SJSA1 (cell line): ENCODE measurements at places on chromosomes 6 and 20. TPM values are rescaled to one million over a fixed set of nuclear protein-coding genes. Genes with fewer than 3 reads are reported as not detected.

The KCNG1 gene
- total RNA-seq = 17.7 and 31.0 TPM in 2 replicates

The PABPC1L gene
- 3.9 and 4.8 TPM in 2 replicates for total RNA-seq

The GPR63 gene
- 0.44 and 1.4 TPM in 2 replicates for total RNA-seq

- no peaks in the 10 kb centered on the region for H3K36me3 ChIP-seq
- H3K27me3 ChIP-seq = no peaks in the 10 kb centered on the region
- DNase-seq = no peak
- H3K27ac ChIP-seq = no peak overlapping the region
- H3K4me1 ChIP-seq = no peaks in the 10 kb centered on the region
Observed at GRCh38 chr6:8844968-8845367, 409.6 kb upstream of the SLC35B3 start.

DNA sequence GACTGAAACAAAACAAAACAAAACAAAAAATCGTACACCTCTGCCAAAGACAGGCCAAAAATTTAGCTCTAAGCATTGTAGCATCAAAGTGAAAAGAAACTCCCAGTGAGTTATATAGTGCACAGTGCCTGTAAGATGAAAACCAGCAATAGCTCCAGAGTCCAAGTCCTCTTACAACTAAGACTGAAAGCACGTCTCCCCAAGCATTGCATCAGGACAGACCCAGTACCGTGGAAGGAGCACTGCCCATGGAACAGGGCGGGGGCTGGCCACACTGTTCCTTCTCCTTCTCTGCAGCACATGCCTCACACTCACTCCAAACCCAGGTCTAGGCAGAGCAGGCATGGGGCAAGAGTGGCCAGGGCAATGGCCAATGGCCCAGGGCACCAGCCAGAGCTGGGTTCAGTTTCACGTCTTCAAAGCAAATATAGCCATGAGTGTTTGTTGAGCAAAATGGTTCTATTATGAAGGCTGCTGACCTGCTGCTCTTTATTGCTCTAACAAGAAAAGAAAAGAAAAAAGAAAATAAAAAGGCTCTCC is 72.2 kb upstream of the PBOV1 start:
- H3K4me3 ChIP-seq = no peak overlapping the region
- no peaks in the 10 kb centered on the region for H3K36me3 ChIP-seq
- no peak overlapping the region for H3K27ac ChIP-seq
- no peak for DNase-seq
- H3K27me3 ChIP-seq = no peaks in the 10 kb centered on the region

GRCh38 chr6:155103816-155104366 is 108.8 kb downstream of the TIAM2 start:
- no peaks in the 10 kb centered on the region for H3K27me3 ChIP-seq
- DNase-seq = peak; percentile 87
- peak overlapping the region; percentile 89 for H3K27ac ChIP-seq
- H3K4me3 ChIP-seq = no peak overlapping the region
- peaks cover 68% of the 10 kb centered on the region for H3K4me1 ChIP-seq

DNA sequence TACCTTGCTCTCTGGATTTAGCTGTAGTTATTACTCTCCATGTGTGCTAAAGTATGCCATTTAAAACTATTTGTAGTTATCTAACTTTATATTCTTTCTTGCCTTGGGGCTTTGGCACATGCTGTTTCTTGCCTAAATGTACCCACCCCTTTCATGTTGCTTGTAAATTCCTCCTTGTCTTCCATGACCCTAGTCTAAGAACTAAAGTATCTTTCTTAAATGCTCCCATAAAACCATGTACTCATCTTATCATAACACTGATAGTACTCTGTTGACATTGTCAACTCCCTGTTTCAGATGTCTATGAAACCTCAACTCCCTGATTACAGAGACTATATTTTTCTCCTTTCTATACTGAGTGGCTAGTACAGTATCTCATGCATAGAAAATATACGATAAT is 564.9 kb upstream of the IRAK1BP1 start:
- DNase-seq = no peak
- no peaks in the 10 kb centered on the region for H3K4me1 ChIP-seq
- H3K36me3 ChIP-seq = no peaks in the 10 kb centered on the region
- no peak overlapping the region for H3K4me3 ChIP-seq
- H3K27me3 ChIP-seq = no peaks in the 10 kb centered on the region
- no peak overlapping the region for H3K27ac ChIP-seq

DNA sequence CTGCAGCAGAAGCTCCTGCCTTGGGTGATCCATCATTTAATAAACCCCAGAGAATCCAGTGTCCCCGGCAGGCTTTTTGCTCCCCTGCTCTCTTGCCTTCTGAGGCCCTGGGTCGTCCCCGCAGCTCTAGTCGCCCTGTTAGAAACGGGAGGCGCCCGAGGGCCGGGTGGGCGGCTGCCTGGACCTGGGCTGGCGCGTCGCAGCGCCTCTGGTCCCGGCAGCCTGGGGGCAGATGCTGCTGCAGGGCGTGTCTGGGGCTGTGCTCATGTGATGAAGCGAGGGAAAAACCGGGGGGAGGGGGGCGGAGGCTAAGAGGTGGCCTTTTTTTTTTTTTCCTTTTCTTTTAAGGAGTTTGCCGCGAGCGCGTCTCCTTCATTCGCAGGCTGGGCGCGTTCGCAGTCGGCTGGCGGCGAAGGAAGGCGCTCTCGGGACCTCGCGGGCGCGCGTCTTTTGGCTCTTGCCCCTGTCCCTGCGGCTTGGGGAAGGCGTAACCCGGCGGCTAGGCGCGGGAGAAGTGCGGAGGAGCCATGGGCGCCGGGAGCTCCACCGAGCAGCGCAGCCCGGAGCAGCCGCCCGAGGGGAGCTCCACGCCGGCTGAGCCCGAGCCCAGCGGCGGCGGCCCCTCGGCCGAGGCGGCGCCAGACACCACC is 394 bp downstream of the AKAP12 start:
- peak overlapping the region; percentile 47 for H3K4me3 ChIP-seq
- peak; percentile 72 for DNase-seq
- H3K36me3 ChIP-seq = no peaks in the 10 kb centered on the region
- H3K27ac ChIP-seq = no peak overlapping the region
- peaks cover 8% of the 10 kb centered on the region; the same call in 1 of the 2 replicates for H3K27me3 ChIP-seq

DNA sequence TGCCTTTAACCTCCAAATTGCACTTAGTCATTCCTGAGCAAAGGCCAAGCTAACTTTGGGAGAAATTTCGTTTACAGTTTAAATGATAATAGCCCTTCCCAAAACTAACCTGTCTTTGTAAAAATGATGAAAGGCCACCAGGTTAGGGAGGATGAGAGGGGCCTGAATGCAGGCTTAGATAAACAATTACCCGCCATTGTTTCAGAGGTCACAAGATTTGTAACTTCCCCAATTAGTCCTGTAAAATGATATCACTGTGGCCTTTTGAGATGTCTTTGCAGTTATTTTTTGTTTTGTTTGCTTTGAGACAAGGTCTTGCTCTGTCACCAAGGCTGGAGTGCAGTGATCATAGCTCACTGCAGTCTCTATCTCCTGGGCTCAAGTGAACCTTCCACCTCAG is 26.3 kb downstream of the GNL1 start:
- no peaks in the 10 kb centered on the region for H3K27me3 ChIP-seq
- H3K36me3 ChIP-seq = no peaks in the 10 kb centered on the region
- no peak for DNase-seq
- no peak overlapping the region for H3K27ac ChIP-seq

DNA sequence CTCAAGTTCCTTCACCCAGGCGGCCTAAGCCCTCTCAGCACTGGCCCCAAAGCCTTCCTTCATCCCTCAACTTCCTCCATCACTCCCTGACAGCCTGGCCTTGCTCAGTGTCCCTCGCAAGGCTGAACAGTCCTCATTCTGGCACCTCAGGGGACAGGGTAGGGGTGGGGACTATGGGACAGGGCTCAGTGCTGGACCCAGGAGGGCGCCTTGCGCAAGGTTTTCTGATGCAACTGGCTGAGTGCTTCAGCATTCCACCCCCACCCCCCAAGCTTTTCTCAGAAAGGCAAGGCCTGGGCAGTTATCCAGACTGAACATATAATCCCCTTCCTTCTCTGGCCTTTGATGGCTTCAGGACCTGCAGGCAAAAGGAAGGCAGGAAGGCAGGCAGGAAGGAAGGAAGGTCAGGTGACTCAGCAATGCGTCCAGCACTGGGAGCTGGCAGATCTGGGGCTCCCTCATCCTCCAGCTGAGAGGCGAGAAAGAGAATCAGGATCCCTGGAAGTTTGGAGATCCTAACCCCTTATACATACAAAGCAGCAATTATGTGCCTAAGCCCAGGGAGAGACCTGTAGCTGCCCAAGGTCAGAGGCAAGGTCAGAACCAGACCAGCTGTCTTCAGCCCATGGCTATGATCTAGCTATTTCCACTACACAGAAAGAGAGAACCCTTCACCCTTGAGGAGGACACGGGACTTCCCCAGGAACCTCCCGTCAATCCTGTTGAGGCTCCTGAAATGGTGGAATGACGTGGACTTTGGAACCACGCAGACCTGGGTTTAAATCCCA is 8.6 kb upstream of the TRIB3 start:
- peaks cover 10% of the 10 kb centered on the region for H3K4me1 ChIP-seq
- H3K4me3 ChIP-seq = no peak overlapping the region
- H3K36me3 ChIP-seq = no peaks in the 10 kb centered on the region
- no peaks in the 10 kb centered on the region for H3K27me3 ChIP-seq

DNA sequence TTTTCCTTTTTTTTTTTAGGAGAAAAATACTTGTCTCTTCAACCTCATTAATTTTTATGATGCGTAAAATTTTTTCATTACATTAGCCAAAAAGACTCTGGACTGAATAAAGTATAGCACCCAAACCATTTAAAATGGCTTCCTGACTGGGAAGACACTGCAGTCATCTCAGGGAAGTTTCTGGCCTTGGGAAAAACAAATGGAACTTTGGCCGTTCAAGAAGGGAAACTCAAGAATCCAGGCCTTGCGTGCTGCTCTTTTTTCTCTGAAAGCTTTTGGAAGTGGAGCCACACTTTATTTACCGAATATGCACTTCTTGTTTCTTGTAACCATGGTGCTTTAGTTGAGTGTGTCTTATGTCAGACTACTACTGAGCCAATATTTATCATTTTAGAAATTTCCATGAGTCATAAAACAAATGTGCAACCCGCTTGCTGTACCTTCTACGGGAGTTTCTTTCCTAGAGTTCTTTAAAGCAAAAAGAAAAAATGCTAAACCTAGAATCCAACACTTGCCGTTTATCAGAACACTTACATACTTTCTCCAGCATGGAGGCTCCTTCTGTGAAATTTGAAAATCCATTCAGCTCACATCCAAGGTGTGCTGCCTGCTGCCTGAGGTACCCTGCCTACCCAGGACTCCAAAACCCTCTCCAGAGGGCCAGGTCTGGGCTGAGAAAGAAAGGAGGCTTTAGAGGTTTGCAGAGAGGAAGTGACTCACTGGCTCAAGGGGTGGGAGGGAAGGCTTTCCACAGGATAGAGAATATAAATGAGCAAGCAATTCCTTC is 11.5 kb upstream of the DSTN start:
- no peaks in the 10 kb centered on the region for H3K36me3 ChIP-seq
- peak overlapping the region; percentile 19 for H3K4me3 ChIP-seq
- peak overlapping the region; percentile 99 for H3K27ac ChIP-seq
- peak; percentile 96 for DNase-seq

GRCh38 chr6:134340179-134340975 is 22.5 kb upstream of the SGK1 start:
- H3K4me1 ChIP-seq = no peaks in the 10 kb centered on the region
- no peaks in the 10 kb centered on the region for H3K27me3 ChIP-seq
- DNase-seq = no peak
- H3K36me3 ChIP-seq = no peaks in the 10 kb centered on the region

DNA sequence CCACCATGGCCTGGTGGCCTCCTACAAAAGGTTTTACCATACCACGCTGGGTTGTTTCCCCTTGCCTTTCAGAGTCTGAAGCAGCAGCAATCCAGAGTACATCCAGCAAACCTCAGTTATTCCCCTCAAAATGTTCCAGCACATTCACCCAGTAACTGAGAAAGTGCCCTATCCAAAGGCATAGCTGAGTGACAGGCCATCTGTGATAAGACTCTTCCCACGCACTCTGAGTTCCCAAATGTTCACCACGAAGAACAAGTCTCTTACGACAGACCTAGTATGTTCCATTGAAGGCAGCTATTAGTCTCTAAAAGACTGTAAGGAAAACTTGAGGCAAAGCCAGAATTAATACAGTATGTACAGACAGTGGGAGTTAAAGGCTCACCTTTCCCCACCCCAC is 31.6 kb upstream of the C20orf144 start:
- no peaks in the 10 kb centered on the region for H3K4me1 ChIP-seq
- H3K36me3 ChIP-seq = peaks cover 25% of the 10 kb centered on the region
- H3K27ac ChIP-seq = no peak overlapping the region

- H3K27me3 ChIP-seq = no peaks in the 10 kb centered on the region
- no peaks in the 10 kb centered on the region for H3K4me1 ChIP-seq
- H3K36me3 ChIP-seq = peaks cover 36% of the 10 kb centered on the region
- no peak overlapping the region for H3K27ac ChIP-seq
- no peak for DNase-seq
- H3K4me3 ChIP-seq = no peak overlapping the region
Observed at GRCh38 chr20:6030453-6031080, 23.3 kb downstream of the LRRN4 start.

GRCh38 chr6:91669871-91670268 is 1083.0 kb upstream of the MAP3K7 start:
- DNase-seq = no peak
- no peak overlapping the region for H3K27ac ChIP-seq
- H3K27me3 ChIP-seq = no peaks in the 10 kb centered on the region
- no peaks in the 10 kb centered on the region for H3K4me1 ChIP-seq
- no peak overlapping the region for H3K4me3 ChIP-seq

DNA sequence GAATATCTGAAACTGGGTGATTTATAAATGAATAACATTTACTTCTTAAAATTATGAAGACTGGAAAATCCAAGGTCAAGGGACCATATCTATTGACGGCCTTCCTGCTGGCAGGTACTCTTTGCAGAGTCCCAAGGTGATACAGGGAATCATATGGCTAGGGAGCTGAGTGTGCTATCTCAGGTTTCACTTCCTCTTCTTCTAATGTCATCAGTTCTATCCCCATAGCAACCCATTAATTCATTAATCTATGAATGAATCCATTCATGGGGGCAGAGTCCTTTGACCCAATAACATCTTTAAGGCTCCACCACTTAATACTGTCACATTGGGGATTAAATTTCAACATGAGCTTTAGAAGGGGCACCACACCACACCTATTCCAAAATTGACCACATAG is 772.0 kb downstream of the HACE1 start:
- H3K27me3 ChIP-seq = no peaks in the 10 kb centered on the region
- no peak overlapping the region for H3K27ac ChIP-seq
- no peaks in the 10 kb centered on the region for H3K36me3 ChIP-seq
- H3K4me1 ChIP-seq = no peaks in the 10 kb centered on the region

DNA sequence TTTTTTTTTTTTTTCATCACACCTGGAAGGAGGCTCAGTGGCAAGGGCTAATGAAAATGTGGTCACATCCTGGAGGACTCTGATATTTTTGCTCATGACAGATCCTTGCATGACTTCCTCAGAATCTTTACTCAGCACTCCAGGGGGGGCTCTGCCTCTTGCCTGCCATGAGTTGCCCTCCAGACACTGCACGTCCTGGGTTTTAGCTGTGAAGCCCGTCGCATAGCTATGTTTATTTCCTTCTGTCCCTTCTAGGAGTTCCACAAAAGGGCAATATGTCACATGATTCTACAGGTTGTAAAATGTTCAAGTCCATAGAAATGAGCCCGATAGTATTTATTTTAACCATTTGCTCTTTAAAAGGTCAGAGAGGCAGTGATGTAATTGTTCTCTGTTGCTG is 18.2 kb downstream of the MAS1 start:
- H3K4me1 ChIP-seq = no peaks in the 10 kb centered on the region
- H3K27ac ChIP-seq = no peak overlapping the region
- 0 out of 2 replicates have a peak, but pooled peaks cover 6% of the 10 kb centered on the region for H3K27me3 ChIP-seq
- H3K4me3 ChIP-seq = no peak overlapping the region
- no peaks in the 10 kb centered on the region for H3K36me3 ChIP-seq

- no peak overlapping the region for H3K4me3 ChIP-seq
- no peaks in the 10 kb centered on the region for H3K4me1 ChIP-seq
- no peak for DNase-seq
Observed at GRCh38 chr6:147717991-147718390, 209.5 kb downstream of the SAMD5 start.

GRCh38 chr6:31534521-31535040 is 5.8 kb downstream of the MCCD1 start:
- peaks cover 97% of the 10 kb centered on the region for H3K36me3 ChIP-seq
- no peaks in the 10 kb centered on the region for H3K27me3 ChIP-seq
- H3K27ac ChIP-seq = no peak overlapping the region
